ENCODE measurements at places on chromosomes 16 and 17. TPM values are rescaled to one million over a fixed set of nuclear protein-coding genes. Genes with fewer than 3 reads are reported as not detected.

Gene C1QTNF8
- not detected for total RNA-seq

Gene PRAC1
- not detected for total RNA-seq

Gene ERN2
- 0.24 TPM for total RNA-seq

Gene LHX1
- total RNA-seq, result 0.32 TPM

Gene RNF135
- 11.7 TPM for total RNA-seq
